NCI-H1436 treated with DMSO at 0.1 percent for 48 hours (cell line): ENCODE measurements at places on chromosomes 6 and 20.

DNA sequence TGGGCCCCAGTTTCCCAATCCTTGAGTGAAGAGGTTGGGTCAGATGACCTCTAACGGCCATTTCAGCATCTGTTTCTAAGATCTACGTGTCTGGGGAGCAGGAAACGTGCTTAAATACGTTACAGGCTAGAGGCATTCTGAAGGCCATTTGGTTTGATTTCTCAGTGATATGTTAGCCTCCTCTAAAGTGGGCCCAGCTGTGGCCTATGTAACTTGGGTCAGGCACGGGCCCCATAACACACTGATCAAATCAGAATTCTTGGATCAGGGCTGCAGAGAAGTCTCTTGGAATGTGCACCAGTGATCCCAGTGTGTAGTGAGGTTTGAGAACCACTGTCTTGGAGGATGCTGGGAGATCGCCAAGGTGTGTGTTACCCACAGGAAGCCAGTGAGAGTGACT is 36.1 kb upstream of the TGM3 start:
- no peak for DNase-seq

GRCh38 chr20:57754190-57754589 is 44.4 kb upstream of the PMEPA1 start:
- no peak for DNase-seq

- no peak for DNase-seq
Measured at GRCh38 chr6:89941763-89942497, 47.7 kb downstream of the GJA10 start.

GRCh38 chr6:139369568-139370282 is 4.7 kb downstream of the CITED2 start:
- DNase-seq = no peak

DNA sequence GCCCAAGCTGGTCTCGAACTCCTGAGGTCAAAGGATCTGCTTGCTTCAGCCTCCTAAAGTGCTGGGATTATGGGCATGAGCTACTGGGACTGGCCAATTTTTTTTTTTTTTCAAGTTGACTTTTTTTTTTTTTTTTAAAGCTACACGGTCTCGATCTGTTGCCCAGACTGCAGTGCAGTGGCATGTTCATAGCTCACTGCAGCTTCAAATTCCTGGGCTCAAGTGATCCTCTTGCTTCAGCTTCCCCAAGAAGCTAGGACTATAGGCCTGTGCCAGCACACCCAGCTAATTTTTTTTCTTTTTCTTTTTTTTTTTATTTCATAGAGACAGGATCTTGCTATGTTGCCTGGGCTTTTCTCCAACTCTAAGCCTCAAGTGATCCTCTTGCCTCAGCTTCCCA is 59.5 kb downstream of the NCOA3 start:
- no peak for DNase-seq

- DNase-seq = no peak
Measured at GRCh38 chr20:60986506-60987156, 265.4 kb upstream of the CDH4 start.

DNA sequence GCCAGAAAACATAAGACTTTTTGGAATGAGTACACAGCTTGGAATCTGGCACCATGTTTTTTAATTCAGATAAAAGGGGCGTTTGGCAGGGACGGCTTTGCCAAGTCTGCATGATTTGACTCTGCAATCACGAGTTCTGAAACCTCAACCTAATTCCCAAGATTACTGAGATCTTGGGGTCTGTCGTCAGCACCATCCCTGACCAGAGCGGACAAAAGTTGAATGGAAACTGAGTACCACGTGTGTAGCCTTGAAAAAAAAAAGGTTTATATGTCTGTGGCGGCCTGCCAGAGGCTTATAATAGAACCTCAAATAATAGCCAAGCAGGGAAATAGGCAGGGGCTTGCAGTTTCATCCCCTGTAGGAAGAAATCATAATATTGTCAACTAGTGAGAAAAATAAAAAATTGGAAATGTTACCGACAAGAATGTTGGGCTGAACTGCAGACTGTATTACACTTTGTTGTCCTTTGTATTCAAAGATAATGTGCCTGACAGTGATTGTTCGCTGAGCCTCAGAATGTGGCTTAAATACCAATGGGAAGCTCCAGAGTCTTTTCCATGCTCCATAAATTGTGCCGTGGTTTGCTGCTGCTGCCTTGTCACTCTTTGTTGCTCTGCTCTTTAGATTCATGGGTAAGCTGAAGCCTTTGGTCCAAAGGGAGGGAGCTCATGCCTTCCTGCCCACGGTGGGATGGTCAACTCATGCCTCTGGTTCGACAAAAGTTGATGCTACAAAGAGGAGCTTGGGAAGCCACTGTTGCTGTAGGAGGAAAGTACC is 118.8 kb upstream of the ARID1B start:
- DNase-seq = no peak
